Stimulated activated CD4-positive, alpha-beta T cell treated with anti-CD3 and anti-CD28 coated beads, TNF-alpha, amount 100 ng/mL, for 4 hours (primary cell): ENCODE measurements at places on chromosomes 11 and 22.
A peak's percentile ranks its signal among the peaks of the same experiment; 100 is the strongest.

GRCh38 chr22:39309881-39310714, 9.3 kb downstream of the RPL3 start:
- no peak for DNase-seq

GRCh38 chr11:37905707-37906417, 1307.8 kb upstream of the RAG2 start:
- DNase-seq = no peak

- no peak for DNase-seq
Observed at GRCh38 chr11:125258291-125259032, 93.9 kb downstream of the PKNOX2 start.

- DNase-seq = no peak
Observed at GRCh38 chr22:40243891-40244290, 66.2 kb downstream of the TNRC6B start.

GRCh38 chr11:93481279-93481678, 61.9 kb downstream of the SMCO4 start:
- no peak for DNase-seq

DNA sequence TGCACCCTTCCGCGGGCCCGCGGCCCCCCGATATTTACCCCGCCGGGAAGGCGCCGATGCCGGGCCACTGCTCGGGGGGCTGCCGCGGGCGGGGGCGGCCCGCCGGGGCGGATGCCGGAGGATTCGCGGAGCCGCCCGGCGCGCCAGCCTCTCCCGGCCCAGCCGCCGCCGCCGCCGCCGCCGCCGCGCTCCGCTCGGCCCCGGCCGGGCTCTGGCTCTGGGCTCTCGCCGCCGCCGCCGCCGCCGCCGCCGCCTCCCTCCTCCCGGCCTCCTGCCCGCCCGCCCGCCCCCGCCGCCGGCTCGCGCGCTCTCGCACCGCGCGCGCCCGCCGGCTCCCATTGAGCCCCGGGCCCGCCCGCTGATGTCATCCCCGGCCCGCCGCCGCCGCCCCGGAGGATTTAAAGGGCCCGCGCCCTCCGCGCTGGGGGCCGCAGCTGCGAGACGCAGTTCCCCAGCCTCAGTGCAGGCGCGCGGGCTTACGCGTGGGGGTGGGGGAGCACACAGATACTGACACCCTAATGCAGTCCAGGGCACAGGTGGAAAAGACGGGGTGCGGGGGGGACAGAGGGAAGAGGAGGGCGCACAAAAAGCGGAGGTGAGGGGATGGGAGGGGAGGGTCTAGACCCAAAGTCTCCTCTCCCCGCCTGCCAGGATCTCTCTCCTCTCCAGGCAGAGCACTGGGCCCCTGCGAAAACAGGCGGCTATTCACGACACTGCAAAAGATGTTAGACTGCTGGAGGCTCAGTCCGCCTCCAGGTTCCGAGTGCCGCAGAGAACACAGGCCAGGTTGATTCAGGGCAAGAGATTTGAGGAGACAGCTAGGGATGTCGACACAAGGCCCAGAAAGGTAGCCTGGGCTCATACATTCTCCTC, at the start of gene CSNK1E:
CSNK1E (minus strand) TSS at position 312 of the 873 bp plus-strand sequence. CDS start 3,276 bp downstream, outside the sequence.
- DNase-seq = peak; percentile 55

DNA sequence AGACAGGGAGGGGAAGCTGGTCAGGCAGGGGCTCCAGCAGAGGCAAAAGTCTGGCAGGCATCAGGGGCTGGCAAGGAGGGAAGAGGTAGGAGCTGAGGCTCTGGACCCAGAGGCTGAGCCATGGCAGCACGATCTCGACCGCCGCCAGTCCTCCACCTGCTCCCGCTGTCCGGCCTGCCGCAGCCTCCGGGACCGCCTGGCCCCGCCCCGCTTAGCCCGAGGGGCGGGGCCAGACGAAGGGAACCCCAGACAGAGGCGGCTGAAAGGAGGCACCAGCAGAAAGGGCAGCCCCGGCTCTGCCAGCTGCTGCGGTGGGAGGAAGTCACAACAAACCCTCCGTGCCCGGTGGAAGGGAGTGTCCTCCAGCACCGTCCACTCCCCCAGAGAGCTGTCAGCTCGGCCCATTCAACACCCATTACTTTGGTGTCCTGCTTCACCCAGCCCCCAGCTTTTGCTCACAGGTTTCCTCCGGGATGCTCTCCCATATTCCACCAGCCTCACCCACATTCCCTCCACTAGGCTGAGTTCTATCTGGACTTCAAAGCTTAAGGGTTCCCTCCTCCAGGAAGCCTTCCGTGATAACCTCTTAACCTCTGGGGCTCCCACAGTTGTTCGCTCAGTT, at the start of gene MFNG:
MFNG (minus strand) TSS at position 161 of the 622 bp plus-strand sequence. CDS start 207 bp downstream, outside the sequence.
- peak; percentile 59 for DNase-seq

DNA sequence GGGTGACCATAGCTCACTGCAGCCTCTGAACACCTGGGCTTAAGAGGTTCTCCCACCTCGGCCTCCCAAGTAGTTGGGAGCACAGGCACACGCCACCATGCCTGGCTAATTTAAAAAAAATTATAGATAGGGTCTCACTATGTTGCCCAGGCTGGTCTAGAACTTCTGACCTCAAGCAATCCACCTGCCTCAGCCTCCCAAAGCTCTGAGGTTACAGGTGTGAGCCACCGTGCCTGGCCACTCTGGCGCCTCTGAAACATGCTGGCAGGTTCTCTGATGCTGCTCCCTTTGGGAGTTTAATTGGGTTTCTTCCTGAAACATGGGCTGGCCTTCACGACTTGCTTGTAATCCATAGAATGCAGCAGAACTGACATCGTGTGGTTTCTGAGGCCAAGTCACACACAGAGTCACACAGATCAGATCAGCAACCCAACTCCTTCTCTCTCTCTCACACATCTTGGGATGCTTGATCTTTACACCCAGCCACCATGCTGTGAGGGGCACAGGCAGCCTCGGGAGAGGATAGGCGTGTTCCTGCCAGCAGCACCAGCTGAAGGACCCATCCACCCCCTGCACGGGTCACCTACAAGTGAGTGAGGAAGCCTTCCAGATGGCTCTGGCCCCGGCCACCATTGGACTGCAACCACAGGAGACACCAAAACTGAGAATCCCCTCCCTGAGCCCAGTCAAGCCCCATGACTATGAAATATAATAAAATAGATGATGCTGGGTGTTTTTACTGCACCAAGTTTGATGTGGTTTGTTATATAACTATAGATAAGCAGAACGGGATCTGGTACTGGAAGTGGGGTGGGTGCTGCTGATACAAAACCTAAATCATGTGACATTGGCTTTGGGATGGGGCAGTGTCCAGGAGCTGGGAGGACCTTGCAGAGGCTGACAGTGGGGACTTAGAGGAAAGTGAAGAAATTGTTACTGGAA, 3.1 kb upstream of the GSC2 start:
- no peak for DNase-seq

DNA sequence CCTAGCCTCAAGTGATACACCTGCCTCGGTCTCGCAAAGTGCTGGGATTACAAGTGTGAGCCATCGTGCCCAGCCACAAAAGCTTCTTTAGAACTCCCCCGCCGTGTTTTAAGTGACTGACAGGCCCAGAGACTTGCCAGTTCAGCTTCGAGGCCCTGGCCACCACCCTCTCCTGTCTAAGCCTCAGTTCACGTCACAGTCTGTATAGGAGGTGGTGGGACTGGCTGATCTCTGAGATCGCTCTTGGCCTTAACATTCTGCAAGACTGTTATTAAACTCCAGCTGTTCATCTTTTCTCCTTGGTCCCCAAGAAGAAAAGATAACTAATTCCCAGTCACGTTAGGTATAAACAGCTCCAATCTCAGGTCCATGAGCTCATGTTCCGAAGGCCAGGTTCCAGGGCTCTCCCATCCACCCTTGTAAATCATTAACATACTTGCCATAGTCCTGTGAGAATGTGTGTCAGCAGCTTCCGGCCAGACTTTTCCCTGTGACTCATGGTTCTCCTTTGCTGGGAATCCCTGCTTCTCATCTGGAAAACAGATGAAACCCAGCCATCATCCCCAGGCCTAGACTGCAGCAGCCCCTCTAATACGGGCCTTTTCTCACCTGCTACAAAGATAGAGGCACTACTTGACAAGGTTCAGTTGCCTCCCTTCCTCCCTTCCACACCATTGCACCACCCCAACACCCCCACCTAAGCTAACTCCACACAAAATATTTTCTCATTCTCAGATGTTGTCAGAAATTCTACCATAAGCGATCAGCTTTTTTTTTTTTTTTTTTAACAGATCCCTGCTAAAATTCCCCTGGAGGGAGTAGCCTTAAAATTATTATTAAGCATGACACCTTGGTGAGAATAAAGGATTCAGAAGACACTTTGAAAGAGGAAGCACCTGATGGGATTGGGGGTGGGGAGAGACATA, 5.6 kb upstream of the KIAA0930 start:
- DNase-seq = no peak

- DNase-seq = no peak
Observed at GRCh38 chr11:35012467-35013191, 96.2 kb downstream of the PDHX start.

DNA sequence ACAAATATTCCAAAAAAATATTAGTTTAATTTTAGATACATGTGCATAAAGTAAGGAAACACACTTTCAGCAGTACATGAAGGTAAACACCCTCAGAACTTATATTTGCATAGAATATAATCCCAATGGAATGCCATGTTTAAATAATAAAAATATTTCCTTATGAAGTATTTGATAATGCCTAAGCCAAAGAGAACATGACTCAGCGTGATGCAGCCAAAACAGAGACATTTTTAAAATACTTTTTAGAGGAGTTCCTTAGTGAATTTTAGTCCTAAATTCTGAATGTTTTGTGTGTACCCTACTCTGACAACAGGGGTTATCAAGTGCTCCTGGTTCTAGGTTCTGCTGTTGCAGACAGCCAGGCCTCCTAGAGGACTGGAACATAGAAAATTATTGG, 39.1 kb upstream of the POU2AF2 start:
- no peak for DNase-seq

DNA sequence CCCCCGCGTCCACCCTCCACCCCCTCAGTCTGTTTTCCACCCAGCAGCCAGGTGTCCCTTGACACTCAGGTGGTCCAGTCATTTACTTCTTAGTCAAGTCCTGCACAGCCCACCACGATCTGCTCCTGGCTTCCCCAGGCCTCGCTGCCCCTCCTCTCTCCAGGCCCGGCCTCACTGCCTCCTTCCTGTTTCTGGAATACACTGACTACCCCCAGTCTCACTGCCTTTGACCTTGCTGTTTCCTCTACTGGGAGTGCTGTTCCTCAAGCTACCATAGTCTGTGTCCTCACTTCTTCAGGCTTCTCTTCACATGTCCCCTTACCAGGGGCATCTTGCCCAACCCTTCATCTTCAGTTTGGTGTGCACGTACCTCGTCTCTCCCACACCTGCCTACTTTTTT, 7.4 kb downstream of the MCM5 start:
- DNase-seq = no peak

- no peak for DNase-seq
Observed at GRCh38 chr11:62501432-62501891, 45.1 kb downstream of the AHNAK start.

- no peak for DNase-seq
Observed at GRCh38 chr11:68962527-68963250, 18.1 kb downstream of the MRGPRD start.

DNA sequence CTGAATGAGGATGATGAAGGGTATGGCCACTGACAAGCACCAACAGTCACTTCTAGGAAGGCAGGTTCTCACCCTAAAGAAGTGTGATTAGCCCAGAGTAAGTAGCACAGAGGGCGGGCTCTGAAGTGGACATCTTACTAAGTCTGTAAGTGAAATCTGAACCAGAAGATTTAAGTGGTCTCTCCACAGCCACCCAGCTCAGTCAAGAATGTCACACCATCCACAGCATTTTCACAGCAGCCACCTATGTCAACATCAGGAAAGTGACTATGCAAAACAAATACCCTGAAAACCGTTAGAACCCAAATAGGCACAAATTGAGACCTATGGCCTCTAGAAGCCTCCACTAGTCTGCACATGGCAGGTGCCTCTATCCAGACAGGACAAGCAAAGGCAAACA, 23.0 kb upstream of the STK33 start:
- no peak for DNase-seq

GRCh38 chr11:118398791-118399559, 2.4 kb upstream of the ATP5MG start:
- DNase-seq = no peak

DNA sequence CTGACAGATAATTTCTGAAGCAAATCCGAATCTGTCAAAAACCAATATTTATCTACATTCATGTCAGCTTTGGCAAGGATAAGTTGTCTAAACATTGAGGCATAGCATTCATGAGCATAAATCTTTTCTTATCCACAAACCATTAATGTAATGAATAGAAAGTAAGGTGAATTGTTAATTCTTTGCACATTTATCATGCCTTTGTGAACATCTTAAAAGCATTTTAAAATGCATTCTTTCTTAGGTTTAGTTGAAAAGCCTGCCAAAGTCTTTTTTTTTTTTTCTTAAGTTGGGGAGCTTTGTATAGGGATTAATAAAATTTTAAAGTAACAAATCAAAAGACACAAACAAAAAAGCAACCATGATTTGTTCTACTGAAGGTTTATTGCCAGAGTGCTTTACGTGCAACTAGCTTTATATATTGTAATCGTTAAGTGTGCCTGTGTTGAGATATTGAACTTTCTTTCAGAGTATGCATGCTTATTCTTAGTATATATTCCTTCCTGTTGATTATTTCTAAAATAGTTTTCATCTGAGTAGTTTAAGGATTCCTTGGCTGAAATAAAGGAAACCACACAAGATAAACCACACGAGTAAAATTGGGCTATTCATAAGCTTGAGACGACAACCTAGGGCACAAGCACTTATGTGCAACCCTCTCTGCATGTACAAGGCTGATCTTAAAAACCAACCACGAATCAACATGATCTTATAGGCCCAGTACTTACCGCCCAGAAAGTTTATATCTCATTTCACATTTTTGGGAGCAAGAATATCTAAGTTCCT, 1110.9 kb upstream of the CNTN5 start:
- no peak for DNase-seq

DNA sequence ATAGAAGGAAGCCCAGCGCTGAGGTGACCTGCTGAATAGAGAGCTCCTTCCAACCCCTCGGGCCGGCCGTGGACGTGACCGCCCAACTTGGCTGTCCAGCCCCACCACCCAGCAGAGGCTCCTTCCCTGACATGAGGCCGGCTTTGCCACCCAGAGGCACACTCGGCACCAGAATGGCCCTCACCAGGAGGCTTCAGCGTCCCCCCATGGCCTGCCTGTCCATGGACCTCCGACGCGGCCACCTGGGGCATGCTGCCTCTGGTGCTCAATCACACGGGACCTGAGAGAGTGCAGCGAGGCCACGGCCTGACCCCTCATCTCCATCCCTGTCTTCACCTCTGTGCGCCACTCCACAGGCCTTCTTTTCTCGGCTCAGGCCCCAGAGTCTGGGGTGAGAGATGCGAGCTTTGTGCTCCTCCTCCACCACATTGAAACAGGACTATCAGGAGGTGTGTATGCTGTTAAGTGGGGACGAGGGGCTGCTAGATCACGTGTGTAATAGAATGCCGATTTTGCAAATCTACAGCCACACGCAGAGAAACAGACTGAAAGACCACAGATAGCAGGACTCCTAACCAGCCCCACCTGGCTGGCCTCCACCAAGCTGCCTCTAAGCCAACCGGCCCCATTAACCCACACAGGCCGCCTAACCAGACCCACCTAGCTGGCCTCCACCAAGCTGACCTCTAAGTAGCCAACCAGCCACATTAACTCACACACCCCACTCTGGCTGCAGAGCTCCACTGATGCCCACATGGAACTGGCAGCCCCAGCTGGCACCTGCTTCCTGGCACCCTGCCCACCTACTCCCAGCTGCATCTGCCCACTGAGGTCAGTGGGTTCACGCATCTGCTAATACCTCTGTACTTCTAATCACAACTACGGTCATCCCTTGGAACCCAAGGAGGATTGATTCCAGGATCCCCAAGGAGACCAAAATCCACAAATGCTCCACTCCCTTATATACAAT, 20.7 kb downstream of the LINC01488 start:
- no peak for DNase-seq
